Right atrium auricular region (tissue), 2 donors: ENCODE measurements at places on chromosomes 1 and 21. TPM values are rescaled to one million over a fixed set of nuclear protein-coding genes. Genes with fewer than 3 reads are reported as not detected.

HTR6 gene
- total RNA-seq, result not detected

GPR37L1 gene
- 0.07 TPM for total RNA-seq

SLC45A1 gene
- total RNA-seq, result 3.0 TPM

PINK1 gene
- 173 TPM for total RNA-seq

FMOD gene
- 34.2 TPM for total RNA-seq

GRCh38 chr1:203609979-203610493 is 16.6 kb upstream of the ATP2B4 start:
- DNase-seq, result no peak

DNA sequence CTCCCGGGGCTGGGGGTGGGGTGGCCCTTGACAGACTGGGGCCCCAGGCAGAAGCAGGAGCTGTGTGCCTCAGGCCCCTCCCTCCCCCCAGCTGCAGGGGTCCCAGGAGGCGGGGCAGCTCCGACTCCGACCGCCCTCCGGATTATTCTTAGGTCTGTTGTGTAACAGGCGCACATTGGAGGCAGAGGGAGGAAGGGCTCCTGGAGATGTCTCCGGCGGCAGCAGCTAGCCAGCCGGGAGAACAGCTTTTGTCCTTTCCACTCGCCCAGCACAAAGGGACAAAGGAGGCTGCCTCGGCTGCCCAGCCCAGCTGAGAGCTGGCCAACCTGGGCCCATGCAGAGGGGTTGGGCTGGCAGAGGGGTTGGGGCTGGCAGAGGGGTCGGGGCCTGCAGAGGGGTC is 29.7 kb upstream of the PLCH2 start:
- no peak for DNase-seq
